ENCODE measurements at places on chromosomes 2 and 18.

GRCh38 chr2:143575340-143575739 lies 446.1 kb downstream of the ARHGAP15 start:
- peak; percentile 11 for DNase-seq

DNA sequence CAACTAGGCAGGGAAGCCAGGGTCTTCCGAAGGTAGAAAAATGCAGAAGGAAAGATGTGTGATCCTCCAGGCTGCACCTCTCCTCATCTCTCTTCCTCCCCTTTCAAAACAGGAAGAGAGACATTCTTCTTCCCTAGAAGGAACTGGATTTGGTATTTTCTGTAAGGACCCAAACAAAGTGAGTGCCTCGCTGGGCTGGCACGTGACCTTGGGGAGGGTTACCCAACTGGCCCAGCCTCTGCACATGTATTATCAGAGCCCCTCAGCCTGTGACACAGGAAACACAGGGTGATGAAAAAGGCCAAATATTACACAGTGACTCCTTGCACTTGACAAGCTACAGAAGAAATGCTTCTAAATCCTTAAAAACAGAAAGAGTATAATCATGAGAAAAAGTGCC lies 2.3 kb downstream of the HJURP start:
- DNase-seq: no peak

GRCh38 chr2:41972179-41972578 lies 75.6 kb upstream of the PKDCC start:
- DNase-seq: no peak

DNA sequence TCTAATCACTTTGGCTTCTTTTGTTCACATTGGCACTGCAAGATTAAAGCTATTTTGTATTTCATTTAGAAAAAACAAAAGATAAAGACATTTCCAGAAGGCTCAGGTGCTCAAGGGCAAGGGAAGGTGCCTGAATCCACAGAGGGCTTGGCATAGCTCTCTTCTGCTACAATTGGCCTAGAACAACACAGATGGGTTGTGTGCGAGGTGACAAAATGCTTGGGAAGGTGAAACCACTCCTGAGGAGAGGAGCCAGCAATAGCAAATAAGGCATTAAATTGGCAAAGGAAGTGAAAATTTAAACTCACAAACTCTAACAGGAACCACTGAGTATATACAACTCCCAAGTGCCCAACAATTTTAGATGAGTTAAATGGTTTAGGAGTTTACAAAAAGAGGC lies 1290.4 kb upstream of the CHAC2 start:
- DNase-seq: no peak

DNA sequence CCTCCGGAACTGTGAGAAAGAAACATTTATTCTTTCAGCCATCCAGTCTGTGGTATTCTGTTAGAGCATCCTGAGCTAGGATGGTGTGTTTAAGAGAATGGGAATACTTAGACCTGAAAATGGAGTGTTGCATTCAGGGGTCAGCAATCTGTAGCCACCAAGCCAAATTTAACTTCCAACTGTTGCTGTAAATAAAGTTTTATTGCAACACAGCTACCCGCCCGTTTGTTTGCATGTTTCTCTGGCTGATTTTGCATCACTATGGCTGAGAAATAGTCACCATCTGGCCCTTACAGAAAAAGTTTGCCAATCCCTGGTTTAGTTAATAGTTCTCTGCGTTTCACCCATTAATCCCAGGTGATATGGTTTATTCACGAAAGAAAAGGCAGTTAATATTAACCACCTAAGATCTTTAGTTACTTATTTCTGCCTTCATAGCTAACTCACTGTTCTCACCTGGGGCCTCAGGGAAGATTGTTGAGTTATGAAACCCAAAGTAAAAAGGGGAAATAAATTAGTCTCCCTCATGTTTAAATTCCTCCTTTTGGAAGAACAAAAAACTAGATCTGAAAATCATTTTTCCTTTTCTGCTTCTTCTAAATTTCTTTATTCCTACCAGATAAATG lies 9.5 kb upstream of the CYS1 start:
- no peak for DNase-seq

DNA sequence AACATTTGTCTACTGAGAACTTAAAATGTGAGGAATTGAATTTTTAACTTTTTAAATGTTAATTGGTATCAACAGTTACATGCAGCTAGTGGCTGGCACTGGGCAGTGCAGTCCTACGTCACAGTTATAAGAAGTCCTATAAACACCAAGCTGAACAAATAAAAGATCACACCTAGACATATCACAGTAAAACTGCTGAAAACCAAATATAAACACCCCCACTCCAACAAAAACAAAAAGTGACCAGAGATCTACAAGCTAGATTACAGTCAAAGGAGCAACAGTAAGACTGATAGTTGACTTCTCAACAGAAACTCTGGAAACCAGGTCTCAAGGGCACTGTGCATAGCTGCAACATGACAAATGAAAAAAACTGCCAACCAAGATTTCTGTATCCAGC lies 19.4 kb downstream of the TLK1 start:
- DNase-seq: peak; percentile 14

- DNase-seq: no peak
These were observed 444.4 kb upstream of the SLC39A10 start for GRCh38 chr2:195212586-195212985.

- DNase-seq: no peak
These were observed 8.3 kb downstream of the TRIM54 start for GRCh38 chr2:27290549-27290948.

- DNase-seq: no peak
These were observed 89.2 kb upstream of the CXCR4 start for GRCh38 chr2:136207030-136207623.

DNA sequence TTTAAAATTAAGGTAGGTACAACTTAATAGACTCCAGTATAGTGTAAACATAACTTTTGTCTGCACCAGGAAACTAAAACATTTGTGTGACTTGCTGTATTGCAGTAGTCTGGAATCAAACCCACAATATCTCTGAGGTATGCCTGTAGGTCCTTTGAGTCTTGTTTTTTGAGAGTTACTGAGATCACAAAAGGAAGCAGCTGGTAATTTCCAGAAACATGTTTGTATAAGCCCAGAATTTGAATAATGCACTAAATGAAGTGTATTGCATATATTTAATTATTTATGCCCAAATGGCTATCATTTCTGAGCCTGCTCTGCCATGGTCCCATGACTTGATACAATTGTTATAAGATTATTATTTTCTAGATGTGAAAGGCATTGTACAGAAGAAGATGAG lies 143.3 kb upstream of the LYPD6 start:
- no peak for DNase-seq

- no peak for DNase-seq
These were observed 69.2 kb downstream of the B3GNT2 start for GRCh38 chr2:62265106-62265505.

DNA sequence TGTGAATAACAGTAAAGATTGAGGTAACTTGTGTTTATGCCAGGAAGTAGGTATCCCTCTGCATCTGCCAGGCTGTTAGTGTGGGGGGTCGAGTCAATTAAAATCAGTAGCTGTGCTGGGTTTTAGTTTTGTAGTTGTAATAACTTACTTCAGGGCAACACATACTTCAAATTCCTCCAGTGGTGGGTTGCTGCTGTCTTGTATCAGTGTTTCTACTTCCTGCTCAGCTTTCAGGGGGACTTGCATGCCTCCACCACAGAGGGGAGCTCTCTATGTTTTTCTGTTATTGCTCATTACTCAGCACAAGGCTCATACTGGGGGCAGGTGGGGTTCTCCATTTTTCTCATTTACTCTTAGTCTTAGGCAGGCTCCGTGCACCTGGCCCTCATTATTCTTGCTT lies 136.8 kb downstream of the CAPN13 start:
- DNase-seq: no peak

- no peak for DNase-seq
These were observed 37.7 kb downstream of the MROH2A start for GRCh38 chr2:233815861-233816260.

- DNase-seq: no peak
These were observed 63.5 kb downstream of the TGIF1 start for GRCh38 chr18:3513481-3513880.

GRCh38 chr18:1408376-1408775 lies 503.7 kb downstream of the ADCYAP1 start:
- DNase-seq: no peak

DNA sequence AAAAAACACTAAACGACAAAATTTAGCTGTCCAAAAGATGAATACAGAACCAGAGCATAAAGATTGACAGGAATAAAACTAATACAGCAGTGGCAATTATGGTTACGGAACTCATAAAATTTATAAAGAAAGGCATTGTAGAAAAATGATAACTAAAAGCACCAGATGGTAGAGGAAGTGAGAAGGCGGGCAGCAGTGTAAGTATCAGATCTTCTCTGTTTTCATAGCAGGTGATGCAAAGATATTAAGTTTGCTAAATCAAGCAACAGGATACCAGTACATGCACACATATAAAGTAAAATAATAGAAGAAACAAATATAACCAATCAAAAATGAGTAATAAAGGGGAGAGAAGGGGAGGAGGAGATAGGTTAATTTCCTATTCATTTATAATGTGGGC lies 103.9 kb upstream of the MEX3C start:
- no peak for DNase-seq

DNA sequence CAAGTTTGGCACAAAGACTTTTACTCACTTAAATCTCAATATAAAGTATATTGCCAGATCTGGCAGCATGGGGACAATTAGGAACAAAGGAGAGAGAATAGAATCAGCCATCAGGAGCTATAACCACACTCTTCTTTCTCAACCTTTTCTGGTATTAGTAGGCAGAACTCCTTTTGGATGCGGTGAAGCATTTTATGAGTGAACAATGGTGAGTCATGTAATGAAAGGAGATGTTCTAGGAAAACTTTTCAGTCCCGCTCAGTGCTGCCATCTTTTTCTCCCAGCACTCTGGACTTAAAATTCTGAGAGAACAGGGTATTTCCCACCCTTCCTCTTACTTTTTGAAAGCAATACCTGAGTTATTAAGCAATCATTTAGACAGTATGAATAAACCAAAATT lies 32.2 kb downstream of the PLEKHA3 start:
- peak; percentile 32 for DNase-seq

- DNase-seq: no peak
These were observed 28.3 kb downstream of the MALT1 start for GRCh38 chr18:58699551-58699950.

DNA sequence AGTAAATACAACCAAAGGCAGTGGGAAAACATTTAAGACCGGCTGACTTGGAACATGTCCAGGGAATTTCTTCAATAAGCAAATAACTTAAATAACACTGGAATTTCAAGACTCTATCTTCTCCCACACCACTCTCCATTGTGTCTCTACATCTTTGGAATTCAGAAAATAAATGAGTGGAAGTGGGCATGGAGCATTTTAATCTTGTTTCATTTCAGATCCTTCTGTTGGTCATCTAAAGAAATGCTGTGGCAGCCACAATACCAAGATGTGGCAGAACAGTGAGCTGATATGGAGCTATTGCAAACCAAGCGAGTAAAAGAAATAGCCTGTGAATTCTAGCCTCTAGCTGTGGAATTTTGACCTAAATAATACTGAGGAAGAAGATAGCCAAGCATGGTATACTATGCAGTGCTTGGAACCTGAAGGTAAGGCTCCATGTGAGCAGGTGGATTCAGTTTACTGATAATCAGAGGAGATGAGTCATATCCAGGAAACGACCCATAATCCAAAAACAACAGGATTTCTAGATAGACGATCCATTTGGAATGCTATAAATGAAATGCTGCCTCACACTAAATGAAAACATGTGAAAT lies 157.1 kb upstream of the SCN7A start:
- DNase-seq: peak; percentile 61

DNA sequence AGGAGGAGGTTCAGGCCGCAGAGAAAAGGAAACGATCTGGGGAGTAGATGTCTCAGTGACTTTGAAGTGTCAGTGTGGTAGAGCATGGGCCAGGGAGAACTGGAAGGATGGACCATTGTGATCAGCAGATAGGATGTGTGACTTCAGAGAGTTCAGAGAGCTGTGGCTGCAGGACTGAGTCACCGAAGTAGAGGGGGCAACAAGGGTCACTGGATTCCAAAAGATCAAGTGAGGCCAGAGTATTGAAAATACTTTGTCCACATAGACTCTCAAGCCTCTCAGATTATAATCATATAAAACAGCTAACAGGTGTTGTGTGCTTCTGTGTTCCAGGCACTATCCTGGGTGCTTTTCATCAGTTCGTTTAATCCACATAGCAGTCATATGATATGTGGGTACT lies 99.4 kb downstream of the CRIM1 start:
- no peak for DNase-seq

GRCh38 chr18:54075689-54076088 lies 148.8 kb downstream of the MBD2 start:
- no peak for DNase-seq

DNA sequence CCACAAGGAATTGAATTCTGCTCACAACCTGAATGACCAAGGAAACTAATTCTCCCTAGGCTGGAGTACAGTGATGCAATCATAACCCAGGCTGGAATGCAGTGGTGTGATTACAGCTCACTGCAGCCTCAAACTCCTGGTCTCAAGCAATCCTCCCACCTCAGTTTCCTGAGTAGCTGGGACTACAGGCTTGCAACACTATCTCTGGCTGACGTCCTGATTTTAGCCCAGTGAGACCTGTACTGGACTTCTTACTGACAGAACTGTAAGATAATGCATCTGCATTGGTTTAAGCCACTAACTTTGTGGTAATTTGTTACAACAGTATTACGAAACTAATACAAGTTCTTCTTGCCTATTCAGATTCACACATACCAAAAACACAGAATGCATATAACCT lies 9.5 kb upstream of the KDSR start:
- DNase-seq: peak; percentile 29

DNA sequence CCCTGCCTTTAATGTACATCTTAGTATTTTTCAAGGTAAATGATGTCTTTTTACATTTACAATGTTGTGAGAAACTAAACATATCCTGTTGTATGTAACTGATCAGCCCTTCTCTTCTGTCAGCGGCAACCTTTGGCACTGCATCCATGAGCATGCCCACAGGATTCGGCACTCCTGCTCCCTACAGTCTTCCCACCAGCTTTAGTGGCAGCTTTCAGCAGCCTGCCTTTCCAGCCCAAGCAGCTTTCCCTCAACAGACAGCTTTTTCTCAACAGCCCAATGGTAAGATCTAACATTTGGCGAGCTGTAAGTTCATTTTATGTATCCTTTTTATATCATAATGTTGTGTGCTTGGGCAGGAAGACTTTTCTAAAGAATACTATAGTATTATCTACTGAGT lies 46.9 kb upstream of the SCYGR2 start:
- no peak for DNase-seq

DNA sequence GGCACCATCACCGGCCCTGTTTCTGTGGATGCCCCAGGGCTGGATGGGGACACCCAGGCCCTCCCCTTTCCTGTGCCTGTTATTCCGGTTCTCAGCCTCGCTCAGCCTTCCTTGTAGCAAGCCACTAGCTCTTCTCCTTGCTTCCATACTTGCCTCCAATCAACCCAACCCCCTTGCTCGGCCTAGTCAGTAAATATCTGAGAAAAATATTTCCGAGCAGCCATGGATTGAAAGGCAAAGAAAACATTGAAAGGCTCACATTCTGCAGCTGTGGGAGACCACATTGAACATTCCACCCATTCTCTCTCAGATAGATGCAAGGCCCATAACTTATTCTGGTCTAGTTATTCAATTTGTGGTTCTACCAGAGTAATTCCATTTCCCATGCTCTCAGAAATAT lies 114.9 kb downstream of the SPP2 start:
- DNase-seq: peak; percentile 94
